Left lung (tissue), 14 donors: ENCODE measurements at places on chromosomes 2 and 18. TPM values are rescaled to one million over a fixed set of nuclear protein-coding genes. Genes with fewer than 3 reads are reported as not detected.

- no peak for DNase-seq
Observed at GRCh38 chr2:19033240-19033639, 325.2 kb downstream of the OSR1 start.

- no peak for DNase-seq
Observed at GRCh38 chr2:169013628-169014026, 17.5 kb downstream of the ABCB11 start.

DNA sequence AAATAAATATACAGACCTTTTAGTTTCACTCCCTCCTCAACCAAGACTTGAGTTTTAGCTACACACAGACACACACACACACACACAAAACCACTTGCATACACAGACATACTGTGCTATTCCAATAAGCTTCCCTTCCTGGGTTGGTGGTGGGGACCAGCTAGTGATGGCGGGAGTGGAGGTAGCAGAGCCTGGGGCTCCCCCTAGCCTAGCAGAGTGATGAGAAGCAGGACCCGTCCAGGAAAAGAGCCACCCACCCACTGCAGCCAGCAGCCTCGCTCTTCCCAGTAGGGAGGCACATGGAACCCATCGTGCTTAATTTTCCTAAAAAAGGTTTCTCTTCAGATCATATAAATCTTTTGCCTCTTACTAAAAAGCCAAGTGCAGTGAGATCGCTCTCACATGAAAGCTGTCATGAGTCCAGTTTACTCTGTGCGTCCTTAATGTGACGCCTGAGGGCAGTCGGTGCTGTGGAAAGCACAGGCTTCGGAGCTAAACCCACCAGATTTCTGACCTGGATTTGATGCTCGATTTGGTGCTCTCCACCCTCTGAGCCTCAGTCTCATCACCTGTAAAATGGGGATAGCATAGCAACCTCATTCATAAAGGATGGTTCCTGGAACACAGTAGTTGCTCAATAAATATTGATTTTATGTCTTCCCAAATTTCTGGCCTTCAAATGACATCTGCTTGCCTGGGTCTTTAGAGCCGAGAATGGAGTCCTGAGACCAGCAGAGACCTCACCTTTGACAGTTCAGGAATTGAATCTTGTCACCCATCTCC lies 60.1 kb upstream of the YWHAQ start:
- DNase-seq = no peak

DNA sequence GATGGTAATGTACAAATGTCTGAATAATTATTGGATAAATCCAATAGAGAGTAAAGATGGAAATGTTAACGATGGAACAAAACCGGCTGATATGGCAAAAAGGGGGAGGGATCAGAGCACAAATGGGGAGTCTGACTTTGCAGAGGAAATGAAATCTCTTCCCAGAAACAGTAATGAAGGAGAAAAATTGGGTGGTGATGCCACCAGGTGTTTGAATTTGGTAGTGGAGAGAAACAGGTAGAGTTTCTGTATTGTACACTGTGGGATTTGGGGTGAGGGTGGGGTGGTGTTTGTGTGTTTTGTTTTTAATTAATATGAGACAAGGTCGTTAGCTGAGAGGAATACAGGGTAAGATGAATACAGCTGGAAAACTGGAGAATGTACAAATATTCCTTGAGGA lies 20.4 kb upstream of the XDH start:
- DNase-seq = no peak

DNA sequence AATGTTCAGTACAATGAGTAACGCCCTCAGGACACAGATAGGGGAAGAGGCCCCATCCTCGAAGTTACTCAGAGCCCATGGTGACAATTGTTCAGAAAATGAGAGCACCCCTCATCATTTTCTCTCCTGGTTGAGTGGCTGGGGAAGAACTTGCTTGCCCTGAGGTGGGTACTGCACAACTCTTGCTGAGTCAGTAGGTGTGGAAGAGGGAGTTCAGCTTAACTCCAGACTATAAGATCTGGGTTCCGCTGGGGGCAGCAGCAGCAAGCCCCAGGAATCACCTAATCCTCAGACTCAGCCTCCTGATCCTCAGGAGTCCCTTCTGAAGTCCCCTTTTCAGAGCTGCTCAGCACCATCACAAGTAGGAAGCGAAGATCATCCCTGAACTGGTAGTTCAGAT lies 123.7 kb downstream of the PIEZO2 start:
- no peak for DNase-seq

DNA sequence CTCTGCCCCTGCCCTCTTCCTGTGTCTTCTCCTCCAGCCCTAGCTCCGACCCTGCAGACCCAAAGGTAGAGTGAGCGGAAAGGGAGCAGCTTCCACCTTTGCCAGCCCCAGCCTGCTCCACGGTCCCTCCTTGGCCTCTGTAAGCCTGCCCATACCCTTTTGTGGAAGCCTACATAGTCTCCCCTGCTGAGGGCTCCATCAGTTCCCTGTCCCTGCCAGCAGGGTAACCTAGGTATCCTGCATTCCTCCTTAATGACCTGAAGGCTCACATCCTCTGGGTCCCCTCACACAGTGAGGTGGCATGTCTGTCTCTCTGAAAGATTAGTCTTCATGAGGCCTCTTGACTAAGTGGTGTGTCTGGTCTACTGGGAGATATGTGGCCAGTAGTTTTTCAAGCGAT lies 20.5 kb upstream of the ACKR3 start:
- no peak for DNase-seq

- DNase-seq = no peak
Observed at GRCh38 chr18:72674710-72675109, 130.6 kb upstream of the CBLN2 start.

- no peak for DNase-seq
Observed at GRCh38 chr18:33010149-33010548, 237.3 kb upstream of the KLHL14 start.

DNA sequence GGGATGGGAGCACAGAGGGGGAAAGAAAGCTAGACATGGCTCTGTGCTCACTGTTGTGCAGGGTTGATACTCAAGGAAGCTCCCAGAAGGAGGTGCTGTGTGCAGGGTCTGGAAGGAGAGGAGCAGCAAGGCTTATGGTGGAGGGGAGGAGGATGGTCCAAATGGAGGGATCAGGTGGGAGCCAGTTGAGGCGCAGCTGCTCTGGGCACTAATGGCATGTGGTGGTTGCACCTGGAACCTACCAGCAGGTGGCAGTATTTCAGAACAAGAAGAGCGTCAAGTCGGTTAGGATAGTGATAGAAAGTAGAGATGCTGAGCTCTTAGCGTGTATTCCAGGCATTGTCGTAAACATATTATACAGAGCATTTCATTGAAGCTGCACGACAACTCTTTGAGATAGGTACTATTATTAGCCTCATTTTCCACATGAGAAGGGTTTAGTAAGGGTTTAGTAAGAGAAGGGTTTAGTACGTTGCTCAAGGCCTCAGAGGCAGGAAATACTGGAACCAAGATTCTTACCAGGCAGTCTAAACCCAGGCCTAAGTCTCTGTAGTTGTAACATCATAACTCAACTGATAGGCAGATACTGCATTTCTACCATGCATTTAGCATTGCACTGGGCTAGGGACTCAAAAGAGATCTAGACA lies 223.7 kb downstream of the CYP26B1 start:
- DNase-seq = no peak

DNA sequence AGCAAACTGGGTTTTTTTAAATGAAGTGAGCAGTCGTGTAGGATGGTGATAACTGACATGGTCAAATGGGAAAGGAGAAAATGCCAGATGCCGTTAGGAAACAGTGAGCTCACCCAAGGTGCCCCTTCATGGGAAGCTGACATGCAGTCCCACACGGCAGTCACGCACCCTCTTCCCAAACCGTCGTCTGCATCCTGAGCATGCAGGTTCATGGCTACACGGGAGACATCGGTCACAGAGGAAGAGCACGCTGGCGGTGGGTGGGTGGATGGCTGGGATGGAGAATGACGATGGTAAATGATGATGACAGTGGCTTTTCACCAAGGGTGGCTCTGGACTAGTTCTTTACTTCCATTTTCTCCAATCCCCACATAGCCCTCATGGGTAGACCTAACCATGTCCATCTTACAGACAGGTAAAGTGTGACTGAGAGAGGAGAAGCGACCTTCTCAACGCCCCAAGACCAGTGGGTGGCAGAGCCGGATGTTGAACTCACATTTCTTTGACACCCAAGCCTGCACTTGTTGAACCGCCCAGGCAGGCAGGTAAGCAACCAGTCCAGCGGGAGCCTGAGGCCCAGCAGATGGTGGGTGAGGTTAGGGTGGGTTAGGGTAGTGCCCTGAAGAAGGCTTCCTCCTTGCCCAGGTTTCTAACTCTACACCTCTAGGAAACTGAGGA lies 44.5 kb downstream of the TNS1 start:
- DNase-seq = no peak

DNA sequence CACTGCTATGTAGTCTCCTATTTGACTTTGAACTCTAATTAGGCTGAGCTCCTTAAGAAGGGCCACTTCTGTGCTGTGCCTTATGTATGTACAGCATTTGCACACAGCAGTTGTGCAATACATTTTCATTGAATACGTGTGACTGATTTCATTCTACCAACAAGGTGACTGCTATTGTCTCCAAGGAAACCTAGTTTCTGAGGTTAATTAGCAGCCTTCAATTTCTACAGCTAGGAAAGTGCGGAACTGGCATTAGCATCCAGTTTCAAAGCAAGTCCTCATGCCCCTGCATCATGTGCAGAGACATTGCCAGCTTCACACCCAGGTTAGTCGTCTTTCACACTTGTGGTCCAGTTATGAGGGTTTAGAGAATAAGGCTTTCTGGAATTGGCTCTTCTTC lies 58.6 kb downstream of the NCK2 start:
- DNase-seq = no peak

DNA sequence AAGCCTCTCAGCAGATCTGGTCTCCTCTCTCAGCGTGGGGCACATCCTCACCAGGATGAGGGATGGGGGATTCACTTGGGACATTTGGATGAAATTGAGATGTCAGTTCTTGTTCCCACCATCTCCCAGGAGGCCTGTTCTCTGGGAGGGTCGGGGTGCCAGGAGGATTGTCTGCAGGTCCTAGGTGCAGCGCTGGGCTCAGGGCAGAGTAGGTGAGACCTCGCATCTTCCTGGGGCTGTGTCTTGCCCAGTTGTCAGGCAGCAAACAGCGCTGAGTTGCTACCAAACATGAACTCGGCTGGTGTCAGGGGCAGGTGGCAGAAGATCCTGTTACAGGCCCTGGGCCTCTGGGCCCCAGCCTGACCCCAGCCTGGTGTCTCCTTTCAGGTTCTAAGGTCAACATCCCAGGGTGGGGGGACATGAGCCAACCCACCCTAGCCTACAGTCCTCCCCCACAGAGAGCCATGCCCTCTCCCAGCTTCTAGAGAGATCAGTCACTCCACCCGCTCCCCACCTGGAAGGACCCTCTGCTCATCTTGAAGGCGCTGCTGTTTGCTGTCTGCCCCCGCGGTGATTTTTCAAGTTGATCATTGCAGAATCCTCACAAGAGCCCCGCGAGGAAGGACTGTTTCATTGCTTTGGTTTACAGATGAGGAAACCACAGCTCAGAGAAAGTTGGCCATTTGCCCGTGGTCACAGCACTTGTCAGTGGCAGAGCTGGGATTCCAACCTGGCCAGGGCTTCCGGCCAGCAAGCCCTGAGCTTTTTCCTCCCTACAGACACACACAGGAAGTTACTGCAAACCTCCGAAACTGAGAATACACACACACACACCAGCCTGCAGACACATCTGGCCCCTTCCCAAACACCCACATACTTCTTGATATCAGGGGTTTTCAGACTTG lies 83.9 kb downstream of the STPG4 start:
- no peak for DNase-seq

GRCh38 chr2:201136889-201137321 lies 20.9 kb downstream of the CFLAR start:
- DNase-seq = no peak

MAL gene
- polyA plus RNA-seq = 2.4 TPM

FASTKD1 gene
- 39.8 TPM for polyA plus RNA-seq

XIRP2 gene
- polyA plus RNA-seq = 0.14 TPM

ESPNL gene
- polyA plus RNA-seq = 6.7 TPM

MOGAT1 gene
- polyA plus RNA-seq = not detected

FHL2 gene
- polyA plus RNA-seq = 5.0 TPM

GATA6 gene
- polyA plus RNA-seq = 53.3 TPM

NDUFS1 gene
- 64.3 TPM for polyA plus RNA-seq

MYCN gene
- 18.5 TPM for polyA plus RNA-seq

PLGLB1 gene
- polyA plus RNA-seq = 17.7 TPM

GREB1 gene
- polyA plus RNA-seq = 13.1 TPM
